ENCODE measurements at places on chromosomes 7 and 10.
A peak's percentile ranks its signal among the peaks of the same experiment; 100 is the strongest.

- peak; percentile 41 for DNase-seq
Observed at GRCh38 chr10:113907166-113907565, 52.7 kb downstream of the NHLRC2 start.

DNA sequence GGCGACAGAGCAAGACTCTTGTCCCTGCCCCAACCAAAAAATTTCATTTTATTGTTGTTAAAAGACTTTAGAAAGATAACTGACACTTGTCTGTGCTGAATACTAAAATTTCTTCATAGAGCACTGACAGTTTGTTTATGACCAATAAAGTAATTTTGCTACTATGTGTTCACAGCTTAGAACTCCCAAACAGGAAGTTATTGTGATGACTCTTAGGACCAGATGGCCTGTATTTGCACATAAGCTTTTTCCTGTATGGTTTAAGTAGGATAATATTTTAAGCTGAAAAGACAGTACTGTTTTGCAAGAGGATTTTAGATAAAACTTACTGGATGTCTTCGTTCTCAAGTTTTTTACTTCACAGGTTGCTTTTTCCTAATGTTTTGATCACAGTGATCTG, 80.7 kb downstream of the MMRN2 start:
- peak; percentile 28 for DNase-seq

GRCh38 chr7:83947260-83947659, 247.3 kb downstream of the SEMA3A start:
- DNase-seq = no peak

GRCh38 chr10:132371641-132372081, 25.3 kb upstream of the PWWP2B start:
- no peak for DNase-seq

DNA sequence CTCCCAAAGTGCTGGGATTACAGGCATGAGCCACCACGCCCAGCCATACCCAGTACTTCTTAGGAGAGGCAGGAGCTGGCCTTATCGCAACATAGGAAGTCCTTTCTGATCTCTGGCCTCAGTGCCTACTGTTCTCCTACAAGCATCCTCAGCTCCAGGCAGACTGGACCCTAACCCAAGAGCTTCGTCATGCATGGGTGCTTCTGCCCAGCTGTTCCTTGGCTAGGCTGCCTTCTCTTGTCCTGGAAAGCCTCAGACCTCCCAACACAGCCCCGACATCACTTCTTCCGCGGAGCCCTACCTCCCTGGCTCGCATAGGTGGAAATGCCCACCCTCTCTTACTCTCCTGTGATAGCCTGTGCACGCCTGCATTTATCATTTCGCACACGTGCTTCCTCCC, 15.8 kb downstream of the BCL7B start:
- DNase-seq = no peak

GRCh38 chr7:27663989-27664331, 1.3 kb upstream of the HIBADH start:
- no peak for DNase-seq

DNA sequence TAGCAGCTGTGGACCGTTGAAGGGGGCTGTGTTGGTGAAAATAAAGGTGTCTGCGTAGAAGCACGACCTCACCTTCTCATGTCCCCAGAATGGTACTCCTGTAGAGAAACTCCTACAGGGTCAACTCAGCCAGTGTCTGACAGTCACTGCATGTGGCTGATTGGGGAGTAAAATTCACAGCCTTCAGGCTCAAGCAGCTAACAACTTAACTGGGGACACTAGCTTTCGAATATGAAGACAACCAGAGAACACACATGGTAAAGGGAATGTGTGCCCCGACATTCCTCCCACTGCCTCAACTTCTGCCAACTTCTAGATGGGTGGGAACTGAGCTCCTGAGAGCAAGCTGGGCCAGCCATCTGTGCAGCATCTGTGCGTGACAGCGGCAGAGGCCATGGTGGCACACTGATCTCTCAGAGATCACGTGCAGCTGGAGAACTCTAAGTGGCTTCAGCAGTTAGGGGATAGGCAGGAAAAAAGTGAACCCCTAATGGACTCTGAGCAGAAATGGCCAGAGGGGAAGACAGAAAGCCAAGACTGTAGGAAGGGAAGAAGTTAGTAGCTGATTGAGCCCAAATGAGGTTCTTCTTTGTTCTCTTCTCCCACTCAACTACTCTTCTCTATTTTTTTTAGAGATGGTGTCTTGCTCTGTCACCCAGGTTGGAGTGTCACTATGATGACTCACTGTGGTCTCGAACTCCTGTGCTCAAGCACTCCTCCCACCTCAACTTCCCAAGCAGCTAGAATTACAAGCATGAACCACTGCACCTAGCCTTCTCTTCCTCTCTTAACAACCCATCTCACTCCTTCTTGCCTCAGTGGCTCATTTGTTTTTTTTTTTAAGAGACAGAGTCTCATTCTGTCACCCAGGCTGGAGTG, 280.8 kb downstream of the ZEB1 start:
- no peak for DNase-seq

DNA sequence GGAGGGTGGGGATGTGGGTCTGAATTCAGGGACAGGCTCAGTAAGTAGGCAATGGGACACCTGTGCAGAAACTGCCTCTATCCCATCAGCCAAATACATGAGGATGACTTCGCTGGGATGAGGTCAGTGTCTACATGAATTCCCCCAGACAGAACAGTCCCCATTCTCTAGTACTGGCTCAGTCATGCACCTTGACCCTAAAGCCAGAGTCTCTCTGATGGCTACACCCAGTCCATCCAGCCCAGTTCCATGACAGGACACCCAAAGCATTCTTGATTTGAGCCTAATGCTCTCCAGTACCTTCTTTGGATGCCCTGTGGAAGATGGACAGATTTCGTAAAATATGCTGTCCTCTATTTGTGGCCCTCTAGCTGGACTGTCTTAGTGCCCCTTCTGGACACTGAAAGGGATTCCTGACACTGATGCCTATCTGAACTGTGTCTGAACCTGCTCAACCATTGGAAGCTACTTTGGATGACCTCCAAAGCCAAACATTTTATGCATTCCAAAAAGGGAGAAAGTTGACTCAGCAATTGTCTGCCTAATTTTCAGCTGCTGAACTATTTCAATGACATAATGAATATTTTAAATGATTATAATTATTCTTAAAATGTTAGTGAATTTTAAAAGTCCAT, 14.6 kb downstream of the SFRP4 start:
- peak; percentile 38 for DNase-seq

DNA sequence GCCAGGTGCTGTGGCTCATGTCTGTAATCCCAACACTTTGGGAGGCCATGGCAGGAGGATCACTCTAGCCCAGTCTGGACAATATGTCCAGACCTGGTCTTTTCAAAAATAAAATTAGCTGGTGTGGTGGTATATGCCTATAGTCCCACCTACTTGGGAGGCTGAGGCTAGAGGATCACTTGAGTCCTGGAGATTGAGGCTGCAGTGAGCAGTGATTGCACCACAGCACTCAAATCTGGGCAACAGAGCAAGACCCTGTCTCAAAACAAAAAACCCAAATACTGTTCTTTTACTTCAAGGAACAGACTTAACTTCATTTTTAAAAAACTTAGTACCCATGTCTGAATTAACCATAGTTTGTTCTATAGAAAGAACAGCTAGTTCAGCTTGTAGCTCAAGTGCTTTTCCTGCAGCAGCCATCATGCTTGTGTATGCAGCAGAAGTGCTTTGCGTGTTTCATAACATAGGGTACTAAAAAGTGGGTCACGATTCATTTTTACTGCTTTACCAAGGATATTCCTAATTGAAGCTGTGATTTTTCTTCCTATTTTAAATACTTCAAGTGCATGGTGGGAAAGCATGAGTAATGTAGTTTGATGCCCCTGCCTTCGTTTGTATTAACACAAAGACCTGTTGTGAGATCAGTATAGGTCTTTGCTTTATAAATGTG, 5.9 kb downstream of the EIF4H start:
- no peak for DNase-seq

DNA sequence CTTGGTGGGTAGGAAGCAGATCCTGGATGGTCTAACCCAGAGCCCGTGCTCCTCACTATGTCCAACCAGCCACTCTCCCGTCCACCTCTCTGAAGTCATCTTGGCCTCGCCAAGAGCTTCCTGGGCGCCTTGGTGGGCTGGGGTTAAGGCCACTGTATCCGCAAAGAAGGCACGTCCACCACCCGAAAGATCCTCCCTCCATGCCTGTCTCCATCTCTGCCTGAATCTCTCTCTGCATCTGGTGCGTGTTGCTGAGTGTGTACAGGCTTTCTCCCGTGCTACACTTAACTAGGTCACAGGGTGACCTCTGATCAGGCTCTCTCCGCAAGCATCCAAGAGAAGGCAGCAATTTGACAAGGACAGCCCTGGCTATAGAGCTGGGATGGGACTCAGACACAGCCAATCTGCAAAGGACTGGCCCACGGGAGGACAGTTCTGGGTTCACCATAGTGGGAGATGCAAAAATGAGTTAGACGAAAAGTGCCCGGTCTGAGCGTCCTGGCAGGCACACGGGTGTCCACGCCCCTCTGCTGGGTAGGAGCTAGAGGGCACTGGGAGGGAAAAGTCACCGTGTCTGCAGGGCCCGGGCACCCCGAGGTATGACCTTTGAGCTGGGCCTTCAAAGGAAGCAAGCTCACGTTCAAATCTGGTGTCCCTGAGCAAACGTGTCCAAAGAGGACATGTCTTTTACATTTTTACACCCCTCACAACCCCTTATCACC, 9.4 kb upstream of the RFC2 start:
- no peak for DNase-seq

- DNase-seq = no peak
Observed at GRCh38 chr10:86059892-86060291, 306.7 kb downstream of the GRID1 start.

DNA sequence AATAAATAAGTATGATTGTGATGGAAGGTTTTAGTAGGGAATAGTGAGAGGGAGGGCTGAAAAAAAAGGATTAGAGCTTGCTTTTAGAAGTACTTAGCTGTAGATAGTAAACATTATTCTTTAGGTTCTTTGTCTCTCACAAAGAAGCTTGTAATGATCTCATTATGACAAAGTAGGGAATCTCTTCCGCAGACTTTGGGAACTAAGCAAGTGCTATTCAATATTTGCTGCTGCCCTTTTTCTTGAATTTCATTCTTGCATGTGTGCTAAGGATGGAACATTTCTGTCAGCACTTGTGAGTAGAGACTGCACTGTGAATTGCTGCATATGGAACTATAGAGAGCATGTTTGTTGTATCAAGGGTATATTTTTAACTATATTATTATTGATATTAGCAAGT, 173.4 kb downstream of the ST7 start:
- DNase-seq = no peak

GRCh38 chr10:104348601-104349000, 5.0 kb upstream of the CFAP58 start:
- DNase-seq = no peak

DNA sequence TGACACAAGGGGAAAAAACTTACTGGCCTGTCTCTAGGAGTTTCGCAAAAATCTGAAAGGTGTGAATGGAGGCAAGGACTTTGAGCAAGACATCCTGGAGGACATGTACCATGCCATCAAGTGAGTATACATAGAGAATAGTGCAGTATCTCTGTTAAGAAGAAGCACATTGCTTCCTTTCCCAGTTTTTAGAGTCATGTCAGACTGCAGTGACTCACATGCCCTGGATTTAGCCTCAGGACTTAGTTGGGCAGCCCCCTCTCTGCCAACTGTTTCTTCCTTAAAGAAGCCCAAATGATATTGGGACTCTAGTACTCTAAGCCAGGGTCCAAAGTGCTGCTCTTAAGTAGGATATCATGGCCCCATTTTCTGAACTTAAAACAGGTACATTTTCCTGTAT, 28.1 kb upstream of the NFKB2 start:
- DNase-seq = no peak

DNA sequence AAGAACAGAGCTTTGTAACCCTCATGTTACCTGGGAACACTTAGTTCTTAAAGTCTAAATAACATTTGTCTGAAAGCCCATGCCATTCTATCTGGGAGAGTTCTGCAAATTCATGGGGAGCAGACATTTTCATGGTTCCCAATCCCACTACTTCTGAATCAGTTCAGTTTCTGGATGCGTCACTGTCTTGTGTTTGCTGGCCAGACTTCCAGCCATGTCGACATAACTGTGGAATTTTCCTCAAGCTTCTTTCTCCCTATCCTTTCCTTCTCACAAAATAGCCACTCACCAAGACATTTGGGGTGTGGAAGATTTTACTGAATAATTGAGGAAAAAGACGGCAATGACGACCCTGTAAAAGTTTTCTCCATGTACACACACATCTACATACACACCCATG, 272.5 kb downstream of the NEBL start:
- DNase-seq = peak; percentile 6

GRCh38 chr10:116178086-116178605, 94.9 kb downstream of the GFRA1 start:
- no peak for DNase-seq

- no peak for DNase-seq
Observed at GRCh38 chr7:153404781-153405279, 645.3 kb downstream of the ACTR3B start.

GRCh38 chr7:20519645-20520044, 95.8 kb upstream of the ABCB5 start:
- DNase-seq = no peak

GRCh38 chr10:51092402-51092801, 18.1 kb downstream of the PRKG1 start:
- DNase-seq = no peak

GRCh38 chr10:36455526-36456133, 669.8 kb upstream of the ANKRD30A start:
- no peak for DNase-seq

GRCh38 chr7:105149827-105150226, 135.8 kb downstream of the KMT2E start:
- peak; percentile 3 for DNase-seq

- no peak for DNase-seq
Observed at GRCh38 chr10:109327266-109327665, 596.0 kb downstream of the XPNPEP1 start.

GRCh38 chr7:137717811-137718271, 128.9 kb downstream of the DGKI start:
- DNase-seq = no peak

GRCh38 chr7:34059136-34059828, 153.9 kb downstream of the BMPER start:
- DNase-seq = no peak

GRCh38 chr10:110067960-110068770, 60.4 kb downstream of the ADD3 start:
- no peak for DNase-seq

GRCh38 chr7:150753239-150753638, 16.0 kb downstream of the GIMAP5 start:
- no peak for DNase-seq
